Vagina (tissue), 2 donors: ENCODE measurements at places on chromosomes 1 and 21.

GRCh38 chr1:158996998-158997397, 12.7 kb upstream of the IFI16 start:
- DNase-seq: no peak

- no peak for DNase-seq
Measured at GRCh38 chr21:41526478-41527087, 18.6 kb upstream of the TMPRSS2 start.

DNA sequence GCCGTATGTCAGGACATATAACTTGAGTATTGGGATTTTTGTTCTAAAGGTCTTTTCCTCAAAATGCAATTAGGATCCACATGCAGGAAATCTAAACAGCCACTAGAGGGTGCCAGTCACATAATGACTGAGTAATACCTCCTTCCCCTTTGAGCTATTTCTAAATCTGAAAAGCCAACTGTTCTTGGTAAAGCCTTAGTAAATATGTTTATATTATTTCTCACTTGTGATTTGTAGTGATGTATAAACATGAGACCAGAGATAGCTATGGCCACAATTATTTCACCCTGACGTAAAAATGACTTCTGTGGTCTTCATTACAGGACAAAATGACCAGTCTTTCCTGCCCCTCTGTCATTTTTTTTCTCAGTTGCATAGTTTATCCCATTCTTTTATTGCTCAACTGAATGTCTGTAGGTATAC, 41.0 kb upstream of the DR1 start:
- DNase-seq: no peak

DNA sequence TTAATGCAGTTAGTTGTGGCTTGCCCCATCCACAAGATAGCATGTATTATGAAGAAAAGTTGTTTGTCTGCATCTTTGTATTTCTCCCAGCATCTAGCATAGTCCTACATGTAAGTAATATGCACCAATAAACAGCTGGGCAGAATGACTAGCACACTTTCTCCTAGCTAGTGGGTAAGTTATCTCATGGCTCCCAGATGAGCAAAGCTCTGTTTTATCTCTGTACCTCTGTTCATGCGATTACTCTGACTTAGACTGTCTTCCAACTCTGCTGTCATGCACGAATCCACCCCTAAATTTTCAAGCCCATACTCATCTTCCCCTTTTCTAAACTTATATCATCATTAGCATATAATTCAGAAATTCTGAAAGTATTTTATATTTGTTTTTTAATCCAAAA, 37.5 kb upstream of the KCTD3 start:
- DNase-seq: no peak

GRCh38 chr1:89757532-89757931, 63.3 kb upstream of the LRRC8D start:
- DNase-seq: no peak

DNA sequence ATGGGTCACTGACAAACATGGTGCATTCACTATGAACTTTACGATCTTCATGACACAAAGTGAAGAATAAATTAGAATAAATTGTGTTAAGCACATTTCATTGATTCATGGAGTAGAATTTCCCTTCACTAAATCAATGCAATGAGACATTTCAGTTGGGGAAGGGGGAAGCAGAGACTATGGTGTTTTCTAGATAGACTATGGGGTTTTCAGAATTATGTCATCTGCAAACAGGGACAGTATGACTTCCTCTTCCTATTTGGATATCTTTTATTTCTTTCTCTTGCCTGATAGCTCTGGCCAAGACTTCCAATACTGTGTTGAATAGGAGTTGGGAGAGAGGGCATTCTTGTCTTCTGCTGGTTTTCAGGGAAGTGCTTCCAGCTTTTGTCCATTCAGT, 80.0 kb upstream of the C1orf105 start:
- DNase-seq: no peak

DNA sequence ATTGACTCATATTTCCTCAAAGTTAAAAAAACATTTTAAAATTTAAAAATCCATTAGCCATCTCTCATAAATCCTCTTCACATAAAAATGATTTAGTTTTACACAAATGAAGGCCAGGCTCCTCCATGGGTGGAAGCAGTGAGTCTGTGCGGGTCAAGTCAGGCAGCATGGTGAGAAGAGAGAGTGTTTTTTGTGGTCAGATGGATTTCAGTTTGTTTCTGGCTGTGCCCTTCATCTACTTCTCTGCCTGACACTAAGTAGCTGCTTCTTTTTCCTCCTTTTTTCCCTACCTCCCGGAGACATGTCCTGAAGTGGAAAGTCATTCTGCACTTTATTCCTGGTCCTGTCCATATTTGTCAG, 10.3 kb downstream of the PLA2G4A start:
- no peak for DNase-seq

- DNase-seq: no peak
Measured at GRCh38 chr1:83500987-83501591, 497.8 kb downstream of the TTLL7 start.

GRCh38 chr1:93446837-93447451, 974 bp upstream of the FNBP1L start:
- no peak for DNase-seq

- peak; percentile 25 for DNase-seq
Measured at GRCh38 chr1:101293461-101294051, 56.7 kb downstream of the S1PR1 start.

DNA sequence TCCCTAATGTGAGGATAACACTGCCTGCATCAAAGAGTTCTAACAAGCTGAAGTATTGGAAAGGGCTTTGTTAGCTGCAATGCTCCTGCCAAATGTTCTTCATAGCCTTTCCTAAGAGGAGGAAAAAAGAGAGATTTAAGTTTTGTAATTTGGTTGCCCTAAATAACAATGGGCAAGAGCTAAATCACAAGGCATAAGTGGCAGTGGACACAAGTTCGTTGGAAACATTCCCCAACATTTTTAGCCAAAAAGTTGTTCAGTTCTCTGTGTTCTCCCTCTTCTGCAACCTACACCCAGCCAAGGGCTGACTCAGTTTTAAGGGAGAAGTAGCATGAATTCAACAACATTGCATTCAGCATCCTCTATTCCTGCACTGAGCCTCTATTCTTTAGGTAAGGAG, 2.6 kb upstream of the UQCRHL start:
- no peak for DNase-seq

GRCh38 chr1:36528361-36529349, 45.9 kb upstream of the CSF3R start:
- no peak for DNase-seq

- no peak for DNase-seq
Measured at GRCh38 chr1:159802111-159802510, at the start of gene FCRL6. TSS of gene FCRL6 (plus strand) at chr1:159802360. CDS start at chr1:159802425, 65 bp downstream.

- no peak for DNase-seq
Measured at GRCh38 chr21:33266050-33266788, at the start of gene IL10RB. TSS of gene IL10RB (plus strand) at chr21:33266367. CDS start at chr21:33266466, 99 bp downstream.

- no peak for DNase-seq
Measured at GRCh38 chr1:8663915-8664329, 153.5 kb downstream of the RERE start.

DNA sequence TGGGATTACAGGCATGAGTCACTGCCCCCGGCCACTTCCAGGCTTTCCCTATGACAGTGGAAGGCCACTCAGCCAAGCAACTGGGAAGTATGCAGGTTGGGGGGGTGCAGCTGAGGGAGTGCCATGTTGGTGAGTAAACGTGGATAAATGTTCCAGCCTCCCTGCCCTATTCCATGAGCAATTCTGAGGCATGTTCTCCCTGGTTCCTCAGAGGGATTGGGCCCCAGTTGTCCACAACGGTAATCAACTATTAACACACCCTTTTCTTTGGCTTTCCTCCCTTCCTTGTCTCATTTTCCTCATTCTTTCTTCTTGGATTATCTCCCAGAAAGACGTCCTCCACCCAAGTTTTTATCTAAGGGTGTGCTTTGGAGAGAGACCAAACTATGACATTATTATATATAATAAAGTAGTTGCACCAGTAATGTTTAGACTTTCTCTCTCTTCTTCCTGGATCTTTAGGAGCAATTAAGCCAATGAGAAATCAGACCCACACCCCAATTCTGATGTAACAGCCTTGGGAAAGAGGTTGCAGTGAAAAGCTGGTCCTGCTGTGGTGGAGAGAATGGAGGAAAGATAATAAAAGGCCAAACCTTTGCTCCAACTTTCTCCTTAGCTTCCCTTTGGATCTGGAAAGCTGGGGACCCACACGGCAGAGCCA, 6.8 kb upstream of the SLAMF9 start:
- no peak for DNase-seq

DNA sequence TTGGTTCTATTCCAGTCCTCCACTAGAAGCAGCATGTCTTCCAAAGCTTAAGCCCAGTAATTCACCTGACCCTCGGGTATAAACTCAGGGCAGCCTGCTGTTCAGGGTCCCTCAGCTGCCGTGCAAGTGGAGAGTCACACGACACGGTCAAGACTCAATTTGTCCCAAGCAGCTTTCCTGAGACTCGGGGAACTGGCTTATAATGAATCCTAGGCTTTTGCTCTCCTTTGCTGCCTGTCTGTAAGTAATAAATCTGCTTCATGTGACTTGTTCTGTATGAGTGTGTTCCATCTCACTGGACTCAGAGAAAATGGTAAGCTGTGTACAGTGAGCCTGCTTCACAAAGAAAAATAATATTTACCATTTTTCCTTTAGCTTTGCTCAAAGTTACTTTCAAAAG, 119.8 kb downstream of the CYYR1 start:
- DNase-seq: no peak

GRCh38 chr1:29670752-29671151, 434.4 kb downstream of the PTPRU start:
- DNase-seq: peak; percentile 70

GRCh38 chr21:38825269-38825668, 19.5 kb downstream of the ETS2 start:
- no peak for DNase-seq

- DNase-seq: no peak
Measured at GRCh38 chr1:31792116-31792515, 23.7 kb downstream of the SPOCD1 start.

- DNase-seq: no peak
Measured at GRCh38 chr21:15669247-15669646, 60.5 kb upstream of the USP25 start.

GRCh38 chr1:78691995-78692747, 42.5 kb downstream of the IFI44 start:
- DNase-seq: no peak

DNA sequence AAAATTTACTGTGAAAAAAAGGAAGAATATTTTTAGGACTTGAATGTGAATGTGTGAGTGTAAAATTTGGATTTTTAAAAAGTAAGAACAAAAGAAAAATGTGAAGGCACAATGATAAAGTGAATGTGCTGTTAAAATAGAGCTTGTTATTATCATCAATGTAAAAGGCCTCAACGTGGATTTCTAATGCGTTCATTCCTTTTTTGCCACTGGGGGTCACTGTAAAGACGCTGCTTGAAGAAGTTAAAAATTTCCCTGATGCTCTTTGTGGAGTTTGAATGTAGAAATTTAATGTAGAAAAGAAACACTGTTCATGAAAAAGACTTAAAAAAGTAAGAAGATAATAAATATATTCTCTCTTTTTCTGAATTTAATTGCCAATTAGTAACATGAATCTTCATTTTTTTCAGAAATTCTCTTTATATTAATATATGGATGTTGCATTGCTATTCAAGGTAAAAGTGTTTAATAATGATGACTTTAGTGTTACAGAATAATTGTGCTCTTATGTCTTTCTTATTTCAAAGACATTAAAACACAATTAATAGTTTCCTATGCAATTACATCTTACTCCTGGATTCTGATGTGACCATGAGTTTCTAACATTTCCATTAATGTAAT, 161.5 kb downstream of the DNM3 start:
- no peak for DNase-seq

DNA sequence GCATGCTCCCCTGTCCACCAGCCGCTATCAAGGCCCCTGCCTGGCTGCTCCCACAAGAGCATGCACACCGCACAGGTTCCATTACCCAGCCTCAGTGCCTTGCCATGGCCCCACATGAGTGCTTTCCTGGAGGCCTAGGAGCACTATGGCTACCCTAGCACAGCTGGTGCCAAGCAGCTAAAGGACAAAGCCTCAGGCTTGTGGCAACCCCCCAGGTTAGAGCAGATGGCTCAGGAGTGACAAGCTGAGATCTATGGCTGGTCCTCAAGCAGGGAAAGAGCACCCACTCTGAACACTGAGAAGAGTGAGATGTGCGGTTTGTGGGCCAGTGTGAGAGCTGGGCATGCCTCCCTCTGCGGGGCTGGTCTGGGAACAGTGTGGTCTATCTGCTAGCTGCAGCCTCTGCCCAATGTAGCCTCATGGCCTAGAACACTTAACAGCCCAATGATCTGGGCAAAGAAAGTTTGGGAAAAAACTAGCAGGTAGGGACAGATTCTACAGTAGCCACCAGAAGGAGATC, 129.8 kb downstream of the VAV3 start:
- DNase-seq: no peak

DNA sequence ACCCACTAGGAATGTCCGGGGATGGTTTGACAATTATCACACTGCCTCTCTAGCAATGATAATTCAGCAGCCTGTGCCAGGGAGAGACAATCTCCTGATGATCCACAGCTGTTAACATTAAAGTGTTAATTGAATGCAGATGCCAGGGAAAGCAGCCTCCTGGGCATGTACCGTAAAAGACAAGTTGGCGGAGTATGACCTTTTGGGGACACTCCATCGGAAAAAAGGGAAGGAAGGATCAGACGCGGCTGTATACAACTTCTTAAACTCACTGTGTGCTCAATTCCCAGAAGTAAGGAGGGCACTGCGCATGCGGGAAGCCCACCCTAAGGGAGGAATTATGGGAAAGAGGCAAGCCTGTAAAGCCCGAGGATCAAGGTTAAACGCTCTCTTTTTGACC, 62.6 kb downstream of the MAP3K7CL start:
- no peak for DNase-seq

GRCh38 chr1:27057801-27058625, 45.4 kb upstream of the TENT5B start:
- DNase-seq: no peak

DNA sequence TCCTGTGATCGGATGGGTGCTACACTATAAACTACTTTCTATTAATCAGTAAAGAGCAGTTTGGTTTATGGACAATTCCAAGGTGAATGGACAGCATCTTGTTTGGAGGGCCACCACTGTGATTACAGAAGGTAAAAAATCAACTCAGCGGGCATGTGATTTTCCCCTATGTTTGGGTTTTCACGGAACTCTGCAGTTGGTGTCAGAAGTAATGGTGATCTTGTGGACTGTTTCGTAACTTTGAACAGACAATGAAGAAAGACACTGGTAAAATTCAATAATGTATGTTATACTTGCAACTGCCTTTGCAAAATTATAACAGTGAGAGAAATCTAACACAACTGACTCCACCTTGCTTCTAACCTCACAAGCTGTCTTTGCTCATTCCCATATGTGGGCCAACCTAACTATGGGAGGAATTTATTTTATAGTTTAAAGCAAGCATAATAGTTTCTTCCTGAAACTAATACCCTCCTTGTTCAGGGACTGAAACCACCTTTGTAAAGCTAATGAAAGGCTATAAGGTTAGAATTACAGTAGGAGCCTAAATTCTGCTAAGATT, 53.2 kb downstream of the TRIM33 start:
- DNase-seq: no peak
